ENCODE measurements at places on chromosomes 2 and 18.

DNA sequence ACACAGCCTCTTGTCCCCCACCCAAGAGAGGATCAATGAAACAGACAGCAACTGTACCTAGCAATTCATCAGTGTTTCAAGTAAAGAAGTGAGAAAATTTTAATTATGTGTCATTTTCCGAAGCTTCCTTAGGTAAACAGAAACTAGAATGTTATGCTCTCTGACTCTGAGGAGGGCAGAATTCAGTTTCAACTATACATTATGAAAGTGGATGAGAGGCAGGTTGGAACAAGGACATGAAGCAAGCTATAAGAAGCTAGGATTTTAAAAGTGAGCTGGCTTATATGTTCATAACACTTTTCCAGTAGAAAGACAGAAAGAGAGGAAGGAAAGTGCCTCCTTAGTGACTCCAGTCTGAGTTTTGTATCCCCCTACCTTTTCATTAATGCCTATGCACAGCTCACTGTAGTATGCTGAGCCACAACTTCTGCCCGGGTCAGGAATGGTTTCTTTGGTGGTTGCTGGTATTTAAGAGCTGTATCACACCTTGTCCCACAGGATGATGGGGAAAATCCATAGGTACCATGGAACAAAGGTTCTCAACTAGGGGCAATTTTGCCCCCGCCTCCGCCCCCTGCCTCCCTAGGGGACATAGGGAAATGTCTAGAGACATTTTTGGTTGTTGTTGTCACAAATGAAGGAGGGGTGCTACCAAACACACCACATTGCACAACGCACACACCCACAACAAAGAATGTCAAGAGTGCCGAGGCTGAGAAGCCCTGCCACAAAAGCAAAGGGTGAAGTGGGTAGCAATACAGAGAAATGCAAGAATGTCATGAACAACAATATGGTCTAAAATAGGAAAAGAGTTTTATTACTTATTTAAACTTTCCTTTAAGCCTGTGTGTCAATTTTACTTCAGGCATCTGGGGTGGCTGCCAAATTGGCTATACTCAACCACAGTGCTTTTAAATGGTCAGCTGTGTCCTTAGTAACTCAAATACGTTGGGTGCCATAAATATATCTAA, 161.0 kb upstream of the ZFP36L2 start:
- peak; percentile 44 for DNase-seq

DNA sequence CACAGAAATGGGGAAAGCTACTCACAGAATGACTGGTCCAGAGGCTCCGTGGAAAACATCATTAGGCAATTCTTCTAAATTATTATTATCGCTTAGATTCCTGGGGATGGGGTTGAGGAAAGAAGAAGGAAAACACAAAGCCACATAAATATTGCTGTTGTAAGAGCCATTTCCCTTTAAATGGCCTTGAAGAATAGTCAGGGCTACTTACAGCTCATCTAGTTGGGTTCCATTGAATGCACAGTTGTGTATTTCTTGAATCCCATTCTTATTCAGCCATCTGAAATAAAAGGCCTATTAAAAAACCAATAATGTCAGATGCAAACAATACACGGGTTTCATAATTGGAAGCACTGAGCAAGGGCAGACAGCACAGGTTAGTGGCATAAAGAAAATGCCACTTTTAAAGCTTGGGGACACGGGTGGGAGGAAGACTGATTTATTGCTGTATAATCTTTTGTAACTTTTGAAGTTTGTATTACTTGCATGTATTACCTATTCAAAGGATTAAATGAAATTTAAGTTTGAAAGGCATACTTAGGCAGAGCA, 171.4 kb downstream of the FSHR start:
- DNase-seq = no peak

GRCh38 chr2:10771786-10772185, 40.8 kb downstream of the PDIA6 start:
- no peak for DNase-seq

- no peak for DNase-seq
Measured at GRCh38 chr2:7748717-7749415, 831.7 kb downstream of the RNF144A start.

- no peak for DNase-seq
Measured at GRCh38 chr2:36405183-36405582, 49.6 kb downstream of the CRIM1 start.

- no peak for DNase-seq
Measured at GRCh38 chr2:126950504-126950903, 51.8 kb downstream of the TEX51 start.

- DNase-seq = no peak
Measured at GRCh38 chr18:61531182-61531581, 198.0 kb downstream of the CDH20 start.

GRCh38 chr2:39392672-39393071, 44.4 kb downstream of the MAP4K3 start:
- no peak for DNase-seq

GRCh38 chr2:209872675-209873074, 101.0 kb downstream of the UNC80 start:
- no peak for DNase-seq

DNA sequence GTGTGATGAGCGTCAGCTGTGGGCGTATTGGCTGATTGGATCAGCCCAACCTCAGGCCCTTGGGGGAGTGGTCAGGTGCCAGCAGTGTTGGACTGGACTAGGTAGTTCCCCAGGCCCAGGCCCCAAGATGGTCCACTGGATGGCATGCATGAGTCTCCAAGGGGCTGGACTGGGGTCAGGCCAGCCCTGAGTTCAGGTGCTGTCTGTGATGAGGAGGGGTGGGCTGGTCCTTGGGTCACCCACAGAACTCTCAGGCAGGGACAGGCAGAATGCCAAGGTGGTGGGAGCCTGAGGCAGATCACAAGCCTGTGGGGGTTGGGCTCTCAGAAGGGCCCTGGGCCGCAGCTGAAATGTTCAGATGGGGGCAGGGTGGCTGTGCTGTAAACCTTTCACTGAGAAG, 59.5 kb upstream of the THUMPD2 start:
- no peak for DNase-seq

- DNase-seq = no peak
Measured at GRCh38 chr2:170113168-170113894, 64.6 kb upstream of the MYO3B start.

DNA sequence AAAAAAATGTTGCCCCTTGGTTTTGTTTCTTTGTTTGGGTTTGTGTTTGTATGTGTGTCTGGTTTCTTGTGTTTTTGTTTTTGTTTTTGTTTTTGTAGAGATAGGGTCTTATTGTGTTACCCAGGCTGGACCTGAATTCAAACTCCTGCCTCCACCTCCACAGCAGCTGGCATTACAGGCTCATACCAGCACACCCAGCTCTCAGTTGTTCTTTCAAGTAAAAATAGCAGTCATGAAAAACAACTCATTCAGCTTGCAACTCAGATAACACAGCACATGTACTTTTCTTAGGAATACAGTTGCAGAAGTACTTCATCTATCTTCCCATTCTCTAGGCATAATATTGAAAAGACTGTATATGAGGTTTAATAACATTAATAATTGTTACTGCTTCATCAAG, 37.0 kb downstream of the ZC3H8 start:
- DNase-seq = no peak

DNA sequence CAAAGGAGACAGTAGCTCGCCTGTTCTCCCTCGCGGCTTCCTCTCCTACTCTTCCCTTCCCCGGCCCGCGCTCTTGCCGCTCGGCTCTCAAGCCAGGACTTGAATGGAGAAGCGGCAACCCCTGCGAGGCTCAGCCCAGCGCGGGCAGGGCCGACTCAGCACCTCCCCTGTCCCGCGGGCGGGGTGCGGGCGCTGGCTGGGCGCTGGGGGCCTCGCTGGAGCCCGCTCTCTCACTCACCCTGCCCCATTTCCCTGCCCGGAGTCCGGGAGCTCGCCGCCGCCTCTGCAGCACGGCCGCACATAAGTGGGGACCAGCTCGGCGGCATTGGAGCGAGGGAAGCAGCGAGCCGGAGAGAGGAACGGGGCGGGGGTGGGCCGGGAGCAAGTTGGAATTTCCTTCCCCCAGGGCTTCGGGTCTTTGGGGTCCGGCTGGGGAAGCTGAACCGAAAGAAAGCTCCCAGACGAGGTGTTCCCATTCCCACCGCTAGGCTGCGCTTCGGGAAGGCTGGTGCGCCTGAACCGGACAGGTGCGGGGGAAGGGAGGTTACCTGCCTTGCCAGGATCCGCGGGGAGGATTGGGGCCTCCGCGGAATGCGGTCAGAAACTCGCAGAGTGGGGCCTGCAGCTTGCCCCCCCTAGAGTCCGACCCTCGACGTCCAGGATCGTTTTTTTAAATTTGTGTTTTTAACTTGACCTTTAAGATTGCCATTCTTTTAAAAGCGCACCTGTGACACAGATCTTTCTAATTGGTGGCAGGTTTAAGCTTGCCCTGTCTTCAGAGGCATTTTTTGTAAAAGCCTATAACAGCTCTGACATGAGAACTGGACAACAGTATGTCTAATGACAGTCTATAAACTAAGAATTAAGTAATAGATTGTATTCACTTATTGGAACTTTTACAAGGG, at the start of gene COBLL1:
Gene COBLL1, minus strand, starts transcription at position 105 of the 905 bp plus-strand sequence. CDS start 627 bp downstream, outside the sequence.
- DNase-seq = peak; percentile 94

GRCh38 chr2:5794012-5794411, 101.8 kb downstream of the SOX11 start:
- no peak for DNase-seq

GRCh38 chr18:47453038-47453437, 201.6 kb upstream of the SKOR2 start:
- DNase-seq = no peak

DNA sequence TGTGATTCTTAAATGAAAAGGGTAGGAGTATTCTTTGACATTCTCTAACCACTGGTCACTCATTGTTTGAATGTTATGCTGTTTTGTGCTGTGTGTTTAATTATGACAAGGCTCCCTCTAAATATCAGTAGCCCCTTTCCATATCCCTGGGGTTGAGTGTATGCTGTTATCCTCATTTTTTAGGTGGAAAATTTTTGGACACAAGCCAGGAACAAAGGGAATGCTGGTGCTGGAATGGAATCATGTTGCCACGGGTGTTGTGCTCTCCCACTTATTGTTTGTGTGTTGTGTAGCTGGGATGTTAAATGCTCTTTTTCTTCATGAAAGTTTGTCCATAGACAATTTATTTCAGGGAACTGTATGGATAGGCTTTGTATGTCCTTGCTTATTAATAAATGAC, 43.3 kb downstream of the ZNF532 start:
- DNase-seq = no peak

- no peak for DNase-seq
Measured at GRCh38 chr18:77701977-77702376, 452.3 kb downstream of the GALR1 start.

GRCh38 chr2:236015171-236015570, 153.0 kb downstream of the GBX2 start:
- no peak for DNase-seq

DNA sequence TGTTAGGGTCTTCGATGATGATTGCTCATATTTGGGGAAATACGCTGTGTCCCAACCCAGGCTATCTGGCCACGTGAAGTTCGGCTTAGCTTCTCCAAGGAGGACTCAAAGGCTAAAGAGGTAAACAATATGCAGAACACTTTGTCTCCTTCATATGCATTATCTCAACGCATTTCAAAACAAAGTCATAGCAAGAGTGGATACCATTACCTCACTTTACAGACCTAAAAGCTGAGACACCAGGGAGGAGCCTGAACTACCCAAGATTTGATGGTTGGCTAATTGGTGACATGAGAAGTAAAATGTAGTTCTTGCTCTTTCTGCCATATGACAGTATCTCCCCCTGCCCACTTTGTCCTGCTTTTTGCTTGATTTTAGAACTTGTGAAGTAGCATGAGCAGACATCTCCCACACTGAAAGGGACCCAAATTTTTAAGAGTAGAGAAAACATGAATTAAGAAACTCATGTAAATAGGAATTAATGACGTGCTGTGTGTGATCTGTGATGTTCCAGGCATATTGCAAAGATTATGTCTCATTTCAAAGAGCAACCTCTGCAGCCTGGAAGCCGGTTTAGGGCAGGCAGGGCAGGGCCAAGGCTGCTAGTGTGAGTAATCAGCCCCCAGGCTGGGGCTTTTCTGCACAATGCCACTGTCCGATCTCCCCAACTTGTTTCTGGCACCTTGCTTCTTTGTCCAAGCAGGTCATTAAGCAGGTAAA, 144.5 kb downstream of the BCL11A start:
- no peak for DNase-seq

- DNase-seq = no peak
Measured at GRCh38 chr2:8149985-8150539, 531.8 kb upstream of the ID2 start.

GRCh38 chr2:72117029-72117428, 30.6 kb downstream of the CYP26B1 start:
- DNase-seq = no peak

DNA sequence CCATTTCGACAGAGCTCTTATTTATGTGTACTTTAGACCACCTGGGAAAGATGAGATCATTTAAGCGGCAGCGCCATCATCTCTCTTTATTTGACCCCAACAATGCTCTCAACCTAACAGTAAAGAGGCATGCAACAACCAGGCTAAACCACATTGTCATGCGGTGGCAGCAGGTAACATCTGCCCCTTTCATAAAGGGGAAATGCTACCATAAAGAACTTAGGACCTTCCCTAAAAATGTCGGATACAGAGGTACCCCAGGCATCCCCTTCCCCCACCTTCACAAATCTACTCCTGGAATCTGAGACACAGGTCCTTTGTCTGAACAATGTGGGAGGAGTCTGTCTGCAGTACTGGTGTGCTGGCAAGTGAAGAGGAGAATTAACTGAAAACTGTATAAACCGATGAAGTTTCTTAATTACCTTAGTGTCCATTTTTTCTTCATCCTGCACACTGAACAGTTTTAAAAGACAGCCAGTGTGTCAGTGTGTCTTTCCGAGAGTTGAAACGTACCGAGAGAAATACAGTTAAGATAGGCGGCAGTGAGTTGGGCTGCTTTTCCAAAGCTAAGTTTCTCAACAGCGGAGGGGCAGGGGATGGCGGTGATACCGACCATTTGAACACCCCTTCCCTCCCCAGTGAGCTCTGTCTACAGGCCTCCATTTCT, 1.9 kb downstream of the MEX3C start:
- DNase-seq = peak; percentile 86

GRCh38 chr2:217722883-217723472, 279.8 kb downstream of the TNS1 start:
- no peak for DNase-seq

DNA sequence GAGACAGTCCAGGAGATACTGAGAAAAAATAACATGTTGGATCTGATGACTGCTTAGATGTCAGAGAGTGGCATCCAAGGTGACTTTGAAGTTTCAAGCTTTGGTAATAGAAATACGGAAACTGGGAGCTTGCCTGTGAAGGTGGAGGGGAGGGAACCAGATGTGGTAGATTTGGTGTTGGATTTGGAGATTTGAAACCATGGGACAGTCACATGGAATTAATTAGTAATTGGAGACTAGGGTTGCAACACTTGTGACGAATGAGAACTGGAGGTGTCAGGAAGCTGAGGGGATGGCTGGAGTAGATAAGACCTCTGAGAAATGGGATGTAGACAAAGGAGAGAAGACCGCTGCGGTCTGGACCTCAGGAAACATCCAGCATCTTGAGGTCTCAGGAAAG, 46.7 kb downstream of the RPL37A start:
- no peak for DNase-seq

GRCh38 chr2:42917425-42917927, 125.1 kb upstream of the HAAO start:
- no peak for DNase-seq

- no peak for DNase-seq
Measured at GRCh38 chr2:102888514-102888913, 126.7 kb downstream of the TMEM182 start.
